Thoracic aorta (tissue), 2 donors: ENCODE measurements at places on chromosomes 11 and 22. TPM values are rescaled to one million over a fixed set of nuclear protein-coding genes. Genes with fewer than 3 reads are reported as not detected.
A peak's percentile ranks its signal among the peaks of the same experiment; 100 is the strongest.

Gene TNNT3
- 9.7 TPM for total RNA-seq

GRCh38 chr11:45162064-45162375 lies 15.6 kb downstream of the PRDM11 start:
- no peaks in the 10 kb centered on the region for H3K36me3 ChIP-seq
- no peak for DNase-seq
- H3K27ac ChIP-seq, result peak overlapping the region; percentile 73
- H3K27me3 ChIP-seq, result no peaks in the 10 kb centered on the region

GRCh38 chr11:117818041-117818873 lies 6.3 kb downstream of the FXYD2 start:
- H3K36me3 ChIP-seq, result no peaks in the 10 kb centered on the region
- peaks cover 10% of the 10 kb centered on the region for H3K4me1 ChIP-seq
- DNase-seq, result no peak
- no peak overlapping the region for H3K4me3 ChIP-seq

- no peak overlapping the region for H3K4me3 ChIP-seq
- no peaks in the 10 kb centered on the region for H3K4me1 ChIP-seq
- DNase-seq, result no peak
- peaks cover 11% of the 10 kb centered on the region for H3K36me3 ChIP-seq
- H3K27ac ChIP-seq, result no peak overlapping the region
Observed at GRCh38 chr22:40331706-40332105, 14.6 kb upstream of the ADSL start.

DNA sequence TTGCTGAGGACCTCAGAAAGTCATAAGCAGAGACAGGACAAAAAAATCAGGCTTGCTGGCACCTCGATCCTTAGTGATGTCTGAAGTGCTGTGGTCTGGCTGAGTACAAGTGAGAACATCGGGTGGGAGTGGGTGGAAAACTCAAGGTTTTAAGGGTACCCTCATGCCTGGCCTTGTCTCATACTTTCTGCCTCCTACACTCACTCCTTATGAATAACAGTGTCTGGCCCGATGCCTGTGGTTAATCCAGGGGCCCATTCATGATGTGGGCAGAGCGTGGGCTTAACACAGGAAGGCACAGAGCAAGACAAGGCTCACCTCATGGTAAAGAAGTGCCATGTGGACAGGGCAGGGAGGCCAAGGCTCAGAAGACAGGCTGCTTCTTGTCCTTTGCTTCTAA lies 11.0 kb upstream of the UCP3 start:
- no peak overlapping the region for H3K4me3 ChIP-seq
- peaks cover 26% of the 10 kb centered on the region for H3K4me1 ChIP-seq
- no peaks in the 10 kb centered on the region for H3K27me3 ChIP-seq

Gene SAA4
- not detected for total RNA-seq
